ENCODE measurements at places on chromosomes 11 and 22.
A peak's percentile ranks its signal among the peaks of the same experiment; 100 is the strongest.

GRCh38 chr11:76495019-76495418, 50.2 kb downstream of the EMSY start:
- DNase-seq = no peak

- DNase-seq = no peak
These were observed 352.2 kb downstream of the METTL15 start for GRCh38 chr11:28460348-28460747.

DNA sequence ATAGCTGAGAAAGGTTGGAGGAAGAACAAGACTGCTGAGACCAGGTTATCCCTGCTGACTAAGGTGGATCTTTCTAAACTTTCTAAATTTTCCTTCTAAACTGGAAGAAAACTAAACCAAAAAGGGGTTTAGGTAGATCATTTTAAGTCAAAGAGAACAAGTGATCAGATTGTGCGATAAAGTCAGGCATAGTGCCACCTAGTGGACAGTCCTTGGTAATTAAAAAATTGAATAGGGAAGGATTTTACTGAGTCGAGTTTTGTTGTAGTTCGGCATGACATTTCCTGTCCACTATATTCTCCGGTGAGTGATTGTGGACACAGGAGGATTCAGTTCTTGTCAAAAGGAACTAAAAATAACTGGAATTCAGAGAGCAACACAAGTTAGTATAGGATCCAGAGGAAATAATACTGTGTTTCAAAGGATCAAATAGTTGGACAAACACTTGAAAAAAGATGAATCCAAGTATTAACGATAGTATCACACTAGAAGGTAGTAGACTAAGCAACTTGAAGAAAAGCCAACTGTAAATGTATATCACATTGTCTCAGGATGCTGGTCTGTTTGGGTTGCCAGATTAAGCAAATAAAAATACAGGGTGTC, 1236.4 kb downstream of the FAM181B start:
- no peak for DNase-seq

DNA sequence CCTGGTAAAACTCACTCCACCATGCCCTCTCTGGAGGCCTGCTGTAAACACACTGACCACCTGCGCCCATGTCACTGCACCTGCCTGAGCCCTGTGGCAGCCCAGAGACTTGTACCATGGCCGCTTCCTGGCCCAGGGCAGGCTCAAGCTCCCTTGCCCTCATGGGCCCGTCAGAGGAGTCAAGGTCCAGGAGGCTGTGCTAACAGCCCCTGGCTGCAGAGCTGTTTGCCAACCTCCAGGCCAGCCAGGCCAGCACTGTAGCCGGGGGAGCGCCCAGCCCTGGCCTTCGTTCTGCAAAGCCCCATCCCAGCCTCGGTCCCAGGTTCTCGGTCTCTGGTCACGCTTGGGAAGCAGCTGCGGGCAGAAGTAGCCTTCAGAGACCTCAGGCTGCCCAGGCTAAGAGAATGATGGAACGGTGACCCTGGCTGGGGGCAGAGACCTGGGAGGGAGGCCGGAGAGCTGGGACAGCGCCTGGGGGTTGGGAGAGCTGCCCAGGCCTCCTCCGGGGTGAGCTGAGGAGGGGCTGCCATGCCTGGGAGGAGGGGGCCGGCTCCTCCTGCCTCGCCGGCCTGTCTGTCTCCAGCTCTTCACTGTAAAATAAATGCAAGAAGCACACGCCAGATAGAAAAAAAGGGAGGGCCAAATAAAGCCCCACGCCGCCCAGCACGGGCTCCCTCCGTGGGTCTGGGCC, 11.9 kb upstream of the TCF20 start:
- no peak for DNase-seq

DNA sequence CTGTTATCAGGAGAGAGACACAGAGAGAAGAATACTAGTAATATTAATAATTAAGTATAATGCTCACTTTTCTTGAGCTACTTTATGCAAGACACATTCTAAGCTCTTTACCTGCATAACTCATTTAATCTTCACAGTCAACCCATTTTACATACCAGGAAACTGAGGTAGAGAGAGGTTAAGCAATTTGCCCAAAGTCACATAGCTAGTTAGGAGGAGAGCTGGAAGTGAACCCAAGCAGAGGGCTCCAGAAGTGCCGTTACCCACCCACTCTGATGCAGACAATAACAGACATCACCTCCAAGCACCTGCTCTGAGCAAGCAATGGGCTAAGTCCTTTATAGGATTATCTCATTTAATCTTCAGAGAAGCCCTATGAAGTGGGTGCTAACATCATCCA, 24.8 kb downstream of the MICAL2 start:
- no peak for DNase-seq

- DNase-seq = no peak
These were observed 18.9 kb downstream of the PLAAT3 start for GRCh38 chr11:63595296-63595695.

DNA sequence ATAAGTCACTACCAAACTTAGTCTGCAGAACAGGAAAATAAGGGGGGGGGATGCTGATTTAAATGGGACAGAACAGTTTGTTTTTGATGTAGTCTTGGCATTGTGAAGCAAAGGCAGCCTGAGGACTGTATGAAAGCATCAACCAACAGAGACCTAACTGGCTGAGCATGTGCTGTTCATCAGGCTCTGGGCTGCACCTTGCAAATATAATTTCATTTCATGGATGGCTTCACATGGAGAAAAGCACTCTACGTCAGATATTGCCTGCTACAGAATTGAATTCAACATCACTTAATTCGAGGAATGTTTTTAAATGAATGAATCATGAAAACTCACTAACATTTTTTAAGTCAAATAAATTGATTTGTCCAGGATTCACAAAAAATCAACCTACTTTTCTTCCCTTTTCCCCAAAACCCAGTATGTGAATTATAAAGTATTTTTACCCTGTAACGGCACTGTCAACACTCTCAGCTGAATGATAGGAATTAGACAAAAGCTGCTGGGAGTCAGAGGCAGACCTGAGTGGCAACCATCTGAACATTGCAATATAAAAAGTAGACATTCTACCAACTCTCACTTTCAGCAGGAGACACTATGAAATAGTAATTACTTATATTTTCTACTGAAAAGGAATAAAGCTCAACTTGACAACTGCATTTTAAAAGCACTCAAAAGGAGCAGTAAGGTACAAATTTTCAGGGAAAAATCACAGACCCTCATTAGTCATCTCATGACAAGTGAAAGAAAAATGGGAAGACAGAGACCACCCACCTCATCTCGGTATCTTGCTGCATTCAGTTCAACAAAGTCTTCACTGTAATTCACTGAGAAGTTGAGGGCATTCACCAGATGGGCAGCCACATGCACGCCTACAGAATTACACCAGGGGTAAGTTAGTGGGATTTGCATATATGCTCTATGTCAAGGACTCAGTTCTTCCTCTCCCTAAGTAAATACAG, 47.5 kb downstream of the NOX4 start:
- DNase-seq = no peak

- peak; percentile 32 for DNase-seq
These were observed 2.2 kb downstream of the PLEKHB1 start for GRCh38 chr11:73648571-73649046.

DNA sequence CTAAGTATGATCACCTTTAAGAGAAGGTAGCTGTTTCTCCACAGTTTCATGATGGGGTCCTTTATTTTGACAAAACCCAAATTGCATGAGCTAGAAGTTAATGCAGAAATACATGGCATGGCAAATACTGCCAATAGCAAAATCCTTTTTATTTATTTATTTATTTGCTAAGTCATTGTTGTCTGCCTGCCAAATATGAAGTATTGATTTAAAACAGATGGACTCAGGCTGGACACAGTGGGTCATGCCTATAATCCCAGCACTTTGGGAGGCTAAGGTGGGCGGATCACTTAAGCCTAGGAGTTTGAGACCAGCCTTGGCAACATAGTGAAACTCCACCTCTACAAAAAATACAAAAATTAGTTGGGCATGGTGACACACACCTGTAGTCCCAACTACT, 52.4 kb downstream of the LARGE2 start:
- no peak for DNase-seq

DNA sequence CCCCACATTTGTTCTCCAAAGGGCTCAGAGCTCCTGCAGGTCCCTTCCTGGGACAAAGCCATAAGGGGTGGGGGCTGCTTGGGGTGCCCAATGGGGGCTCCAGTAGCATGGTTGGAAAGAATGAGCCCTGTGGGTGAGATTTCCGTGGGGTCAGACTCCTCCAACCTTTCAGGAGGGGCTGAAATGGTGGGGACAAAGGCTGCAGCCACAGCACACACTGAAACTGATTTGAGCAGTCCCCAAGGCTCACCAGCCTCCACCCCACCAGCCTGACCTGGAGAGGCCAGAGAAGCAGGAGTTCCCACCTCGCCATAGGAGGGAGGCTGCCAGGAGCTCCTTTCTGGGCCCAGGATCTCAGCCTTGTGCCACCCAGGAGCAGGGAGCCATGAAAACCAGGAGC, 69.2 kb downstream of the MN1 start:
- DNase-seq = no peak

- DNase-seq = no peak
These were observed 12.9 kb downstream of the RIBC2 start for GRCh38 chr22:45426387-45426786.

- peak; percentile 68 for DNase-seq
These were observed 84.7 kb downstream of the TTC28 start for GRCh38 chr22:28594797-28595462.

DNA sequence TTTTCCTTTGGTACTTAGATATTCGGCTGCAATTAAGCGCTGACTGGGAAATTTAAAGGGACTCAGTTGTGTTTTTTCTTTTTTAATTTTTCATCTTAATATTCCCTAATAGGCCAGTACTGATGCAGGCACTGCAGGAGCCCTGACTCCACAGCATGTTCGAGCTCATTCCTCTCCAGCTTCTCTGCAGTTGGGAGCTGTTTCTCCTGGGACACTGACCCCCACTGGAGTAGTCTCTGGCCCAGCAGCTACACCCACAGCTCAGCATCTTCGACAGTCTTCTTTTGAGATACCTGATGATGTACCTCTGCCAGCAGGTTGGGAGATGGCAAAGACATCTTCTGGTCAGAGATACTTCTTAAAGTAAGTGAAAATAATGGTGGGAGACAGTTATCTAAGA, 3.8 kb downstream of the YAP1 start:
- DNase-seq = no peak

GRCh38 chr11:68546555-68546954, 86.0 kb downstream of the PPP6R3 start:
- no peak for DNase-seq
